ENCODE measurements at places on chromosomes 11 and 22. TPM values are rescaled to one million over a fixed set of nuclear protein-coding genes. Genes with fewer than 3 reads are reported as not detected.
A peak's percentile ranks its signal among the peaks of the same experiment; 100 is the strongest.

DNA sequence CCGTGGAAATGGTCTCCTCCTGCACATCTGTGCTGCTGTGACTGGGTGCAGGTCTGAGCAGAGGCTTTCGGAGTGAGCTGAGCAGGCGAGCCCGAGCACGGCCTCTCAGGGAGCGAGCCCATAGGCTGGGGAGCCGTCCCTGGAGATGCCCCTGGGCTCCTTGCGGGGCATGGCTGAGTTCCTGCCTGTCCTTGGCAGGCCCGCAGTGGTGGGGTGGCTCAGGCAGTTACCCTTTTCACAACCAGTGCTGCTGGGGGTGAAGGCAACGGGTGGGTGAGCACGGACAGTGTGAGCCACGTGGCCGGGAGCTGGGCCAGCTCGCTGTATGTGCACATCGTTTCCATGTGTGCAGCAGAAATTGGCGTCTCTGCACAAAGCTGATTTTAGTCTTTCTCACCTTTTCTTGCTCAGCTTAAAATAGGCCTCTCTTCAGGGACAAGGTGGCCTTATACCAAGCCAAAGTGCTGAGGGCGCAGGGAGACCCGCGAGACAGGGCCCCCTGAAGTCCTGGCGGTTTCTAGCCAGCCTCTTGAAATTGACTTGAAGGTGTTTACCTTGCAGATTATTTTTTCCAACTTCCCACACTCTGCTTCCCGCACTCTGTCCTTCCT, at the start of gene TP53AIP1:
Gene TP53AIP1 (minus strand): TSS at position 55 of the 611 bp plus-strand sequence. CDS start 5,053 bp downstream, outside the sequence.
- no peak for DNase-seq

CLTCL1 gene
- 7.7 TPM for total RNA-seq

- no peak for DNase-seq
Observed at GRCh38 chr11:72267956-72268617, 24.1 kb upstream of the PHOX2A start.

GRCh38 chr11:130526846-130527245, 78.4 kb downstream of the ADAMTS15 start:
- DNase-seq, result no peak

- DNase-seq, result no peak
Observed at GRCh38 chr11:95764267-95764898, 25.2 kb downstream of the FAM76B start.

- DNase-seq, result no peak
Observed at GRCh38 chr11:90908074-90908473, 685.2 kb upstream of the CHORDC1 start.

MUC6 gene
- total RNA-seq, result not detected

CREB3L1 gene
- 0.75 TPM for total RNA-seq

DNA sequence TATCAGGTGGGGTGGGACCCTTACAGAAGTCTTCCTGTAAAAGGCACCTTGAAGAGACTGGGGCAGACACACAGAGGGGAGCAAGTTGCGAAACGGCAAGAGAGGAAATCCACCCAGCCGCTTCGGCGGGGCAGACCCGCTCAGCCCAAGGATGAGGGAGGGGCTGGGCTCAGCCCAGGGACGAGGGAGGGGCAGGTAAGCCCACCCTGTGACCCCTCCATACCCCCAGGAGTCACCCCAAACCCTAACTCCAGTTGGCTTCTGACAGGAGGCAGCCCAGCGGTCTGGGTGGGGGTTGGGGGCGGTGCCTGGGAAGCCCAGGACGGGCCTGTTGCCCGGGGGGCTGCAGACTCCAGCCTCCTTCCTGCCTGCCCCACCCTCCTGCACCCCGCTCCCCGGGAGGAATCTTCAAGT, 965 bp downstream of the OSBPL5 start:
- DNase-seq, result no peak

RIN1 gene
- 4.3 TPM for total RNA-seq

DNA sequence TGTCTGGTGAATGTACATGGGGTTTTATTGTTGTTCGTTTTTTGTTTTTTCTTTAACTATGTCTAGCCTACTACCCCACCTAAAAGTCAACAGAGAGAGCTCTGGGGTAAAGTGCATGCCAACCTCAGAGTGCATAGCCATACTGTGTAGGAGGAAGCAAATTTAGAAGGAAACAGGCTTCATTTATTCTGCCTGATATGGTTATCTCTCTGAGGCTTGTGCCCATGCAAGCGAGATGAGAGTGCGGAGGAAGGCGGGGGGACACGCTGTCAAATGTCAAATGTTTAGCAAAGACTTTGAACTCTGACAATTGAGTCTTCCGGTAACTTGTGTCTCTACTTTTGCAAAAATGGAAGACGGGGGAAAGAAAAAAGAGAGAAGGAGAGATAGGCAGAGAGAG, 295.5 kb downstream of the ETS1 start:
- no peak for DNase-seq

MARK2 gene
- total RNA-seq, result 42.4 TPM

SLC22A8 gene
- total RNA-seq, result not detected

MISFA gene
- total RNA-seq, result 4.4 TPM

SLC16A8 gene
- total RNA-seq, result 0.26 TPM

GRCh38 chr11:99565333-99565732, 544.6 kb downstream of the CNTN5 start:
- DNase-seq, result no peak

ZNF70 gene
- total RNA-seq, result 11.4 TPM

WNT7B gene
- total RNA-seq, result 14.2 TPM

DNA sequence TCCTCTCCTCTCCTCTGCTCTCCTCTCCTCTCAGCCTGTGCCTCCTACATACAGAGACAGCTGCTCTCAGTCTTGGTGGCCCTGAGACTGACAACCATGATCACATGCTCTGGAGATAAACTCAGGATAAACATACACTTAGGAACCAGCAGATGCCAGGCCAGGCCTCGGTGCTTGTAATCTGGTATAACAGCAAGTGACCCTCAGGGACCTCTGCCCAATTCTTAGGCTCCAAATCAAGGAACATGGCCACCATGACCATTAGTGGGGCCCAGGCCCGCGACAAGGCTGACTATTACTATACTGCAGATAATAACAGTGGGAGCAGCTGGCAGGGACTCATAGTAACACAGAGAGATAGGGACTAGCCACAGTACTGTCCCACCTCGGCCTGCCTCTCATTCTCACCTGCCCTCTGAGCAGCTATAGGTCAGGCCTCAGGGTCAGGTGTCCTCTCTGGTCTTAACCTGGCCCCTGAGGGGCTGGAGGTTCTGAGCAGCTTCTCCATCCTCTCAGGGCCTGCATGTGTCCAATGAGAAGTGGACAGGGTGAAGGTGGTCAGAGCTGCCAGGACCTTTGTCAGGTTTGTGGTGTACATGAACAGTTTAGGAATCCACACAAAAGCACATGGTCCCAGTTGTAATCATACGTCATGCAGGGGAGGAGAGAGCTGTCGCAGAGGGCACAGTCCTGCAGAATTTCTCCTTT, 106.1 kb downstream of the GGTLC2 start:
- no peak for DNase-seq

- DNase-seq, result no peak
Observed at GRCh38 chr11:38256436-38256835, 1658.4 kb upstream of the RAG2 start.

- no peak for DNase-seq
Observed at GRCh38 chr11:88175569-88176075, 379 bp upstream of the RAB38 start.

RFPL1 gene
- total RNA-seq, result not detected

YPEL4 gene
- 0.55 TPM for total RNA-seq

GRCh38 chr22:41876275-41876674, 38.6 kb downstream of the SHISA8 start:
- no peak for DNase-seq

HSPA8 gene
- 1,580 TPM for total RNA-seq

OR51B4 gene
- total RNA-seq, result not detected

- DNase-seq, result no peak
Observed at GRCh38 chr22:46979506-46979905, 217.1 kb downstream of the TBC1D22A start.

CARNS1 gene
- 0.07 TPM for total RNA-seq

DNA sequence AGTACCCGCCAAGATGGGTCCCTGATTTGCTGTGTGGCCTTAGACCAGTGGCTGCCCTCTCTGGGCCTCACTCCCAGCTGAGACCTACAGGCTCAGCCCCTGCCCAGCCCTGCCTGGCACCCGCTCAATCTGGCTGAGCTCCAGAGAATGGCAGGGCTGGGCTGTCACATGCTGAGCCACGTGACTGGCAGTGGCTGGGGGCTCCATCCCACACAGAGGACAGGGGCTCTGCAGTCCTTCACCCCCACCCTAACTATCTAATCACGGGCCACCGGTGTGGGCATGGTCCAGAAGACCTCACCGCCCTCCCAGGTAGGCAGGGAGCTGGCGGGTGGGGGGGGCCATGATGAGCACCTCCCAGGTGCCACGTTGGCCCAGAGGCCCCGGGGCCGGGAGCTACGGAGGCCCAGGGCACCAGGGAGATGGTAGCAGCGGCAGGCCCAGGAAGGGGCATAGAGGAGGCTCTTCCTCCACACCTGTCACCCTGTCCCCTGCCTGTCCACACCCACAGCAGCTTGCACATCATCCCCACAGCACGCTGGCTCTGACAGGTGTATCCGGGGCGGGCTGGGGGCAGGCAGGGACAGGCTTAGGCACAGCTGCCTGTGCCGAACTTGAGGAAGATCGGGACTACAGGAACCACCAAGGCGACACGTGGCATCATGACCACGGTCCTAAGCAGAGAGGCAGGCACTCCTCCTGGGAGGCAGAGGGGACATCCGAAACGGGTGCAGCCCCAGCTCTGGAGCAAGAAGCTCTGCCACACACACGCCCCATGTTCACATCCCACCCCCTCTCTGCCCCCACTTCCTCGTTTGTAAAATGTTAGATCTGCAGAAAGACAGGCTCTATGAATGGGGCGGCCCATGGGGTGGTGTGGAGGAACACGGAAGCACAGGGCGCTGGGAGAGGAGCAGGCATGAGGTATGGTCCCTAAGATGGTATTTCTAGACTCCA, 1.5 kb upstream of the ALDH3B1 start:
- no peak for DNase-seq

- peak; percentile 60 for DNase-seq
Observed at GRCh38 chr22:18023509-18024275, 669 bp downstream of the MICAL3 start.

Data from neural crest cell (in vitro differentiated cells).